Stimulated activated CD8-positive, alpha-beta memory T cell treated with anti-CD3 and anti-CD28 coated beads, Interleukin-7, amount 100 ng/mL, for 48 hours (primary cell): ENCODE measurements at places on chromosomes 2 and 18.
A peak's percentile ranks its signal among the peaks of the same experiment; 100 is the strongest.

DNA sequence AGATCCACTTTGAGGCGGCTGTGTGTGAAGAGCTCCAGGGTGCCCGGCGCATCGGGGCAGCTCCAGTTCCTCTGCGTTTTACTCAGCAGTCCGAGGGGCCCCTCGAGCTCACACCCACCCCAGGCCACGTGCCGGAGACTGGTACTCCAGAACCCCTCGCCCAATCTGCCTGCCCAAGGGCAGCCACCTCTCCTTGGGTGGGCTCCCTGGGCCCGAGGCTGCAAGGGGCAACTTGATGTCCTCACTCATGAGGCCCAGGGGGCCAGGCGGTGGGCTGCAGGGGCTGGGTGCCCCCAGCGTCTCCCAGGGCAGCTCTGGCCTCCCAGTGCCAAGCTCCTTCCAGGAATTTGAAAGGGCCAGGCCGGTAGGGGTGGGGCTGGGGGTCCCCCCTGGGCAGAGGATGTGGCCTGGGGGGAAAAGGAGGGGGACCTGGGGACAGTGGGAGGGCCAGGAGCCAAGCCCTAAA lies 16.7 kb downstream of the RAMP1 start:
- no peak for DNase-seq

GRCh38 chr2:238987352-238987981 lies 139.6 kb downstream of the TWIST2 start:
- DNase-seq = no peak

- no peak for DNase-seq
Measured at GRCh38 chr2:64202206-64202845, 58.1 kb upstream of the PELI1 start.

DNA sequence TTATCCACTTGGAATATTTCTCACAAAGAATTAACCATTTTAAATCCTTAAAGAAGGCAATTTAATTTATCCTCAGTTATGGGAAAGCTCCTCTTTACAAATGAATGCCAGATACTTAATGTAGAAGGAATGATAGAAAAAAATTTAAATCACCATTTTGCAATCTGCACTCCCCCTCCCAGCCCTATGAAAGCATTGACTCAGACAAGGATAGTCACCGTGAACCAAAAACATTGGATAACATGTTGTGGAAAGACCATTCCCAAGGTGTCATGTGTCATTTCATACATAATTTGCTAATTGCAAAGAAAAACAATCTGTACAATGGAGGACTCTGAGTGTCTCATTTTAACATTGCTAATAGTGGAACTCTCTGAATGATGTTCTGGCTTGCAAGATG lies 421.0 kb downstream of the TXNL1 start:
- DNase-seq = no peak

DNA sequence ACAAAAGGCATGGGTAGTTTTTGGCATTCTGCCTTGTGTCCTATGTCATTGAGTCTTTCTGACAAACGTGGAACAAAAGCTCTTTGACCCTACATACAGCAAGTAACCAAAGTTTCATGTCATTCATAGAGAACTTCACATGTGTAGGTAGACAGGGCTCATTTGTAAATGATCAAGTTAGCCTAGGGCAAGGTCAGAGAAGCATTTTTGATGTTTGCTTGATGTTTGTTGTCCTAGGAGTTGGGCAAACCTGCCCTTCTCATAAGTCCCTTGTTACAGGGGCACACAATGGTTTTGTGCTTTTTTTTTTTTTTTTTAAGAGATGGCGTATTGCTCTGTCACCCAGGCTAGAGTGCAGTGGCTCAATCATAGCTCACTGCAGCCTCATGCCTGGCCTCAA lies 83.3 kb upstream of the FAM136A start:
- no peak for DNase-seq

DNA sequence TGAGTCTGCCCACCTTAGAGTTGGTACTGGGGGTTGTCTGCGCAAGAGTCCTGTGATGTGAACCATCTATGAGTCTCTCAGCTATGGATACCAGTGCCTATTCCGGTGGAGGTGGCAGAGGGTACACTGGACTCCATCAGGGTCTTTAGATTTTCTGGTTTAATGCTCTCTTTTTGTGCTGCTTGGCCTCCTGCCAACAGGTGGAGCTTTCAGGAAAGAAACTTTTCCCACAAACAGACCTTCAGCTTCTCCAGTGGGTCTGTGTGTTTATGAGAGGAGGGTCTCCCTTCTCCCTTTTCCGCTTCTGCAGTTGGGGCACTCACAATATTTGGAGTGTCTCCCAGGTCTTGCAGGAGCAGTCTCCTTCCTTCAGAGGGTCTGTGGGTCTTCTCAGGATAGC lies 1721.9 kb upstream of the SLC39A10 start:
- DNase-seq = no peak

GRCh38 chr2:69816923-69817542 lies 12.4 kb upstream of the GMCL1 start:
- DNase-seq = peak; percentile 40

- DNase-seq = no peak
Measured at GRCh38 chr2:42984081-42984480, 191.7 kb upstream of the HAAO start.

- DNase-seq = no peak
Measured at GRCh38 chr2:122249673-122250072, 494.2 kb downstream of the TSN start.

DNA sequence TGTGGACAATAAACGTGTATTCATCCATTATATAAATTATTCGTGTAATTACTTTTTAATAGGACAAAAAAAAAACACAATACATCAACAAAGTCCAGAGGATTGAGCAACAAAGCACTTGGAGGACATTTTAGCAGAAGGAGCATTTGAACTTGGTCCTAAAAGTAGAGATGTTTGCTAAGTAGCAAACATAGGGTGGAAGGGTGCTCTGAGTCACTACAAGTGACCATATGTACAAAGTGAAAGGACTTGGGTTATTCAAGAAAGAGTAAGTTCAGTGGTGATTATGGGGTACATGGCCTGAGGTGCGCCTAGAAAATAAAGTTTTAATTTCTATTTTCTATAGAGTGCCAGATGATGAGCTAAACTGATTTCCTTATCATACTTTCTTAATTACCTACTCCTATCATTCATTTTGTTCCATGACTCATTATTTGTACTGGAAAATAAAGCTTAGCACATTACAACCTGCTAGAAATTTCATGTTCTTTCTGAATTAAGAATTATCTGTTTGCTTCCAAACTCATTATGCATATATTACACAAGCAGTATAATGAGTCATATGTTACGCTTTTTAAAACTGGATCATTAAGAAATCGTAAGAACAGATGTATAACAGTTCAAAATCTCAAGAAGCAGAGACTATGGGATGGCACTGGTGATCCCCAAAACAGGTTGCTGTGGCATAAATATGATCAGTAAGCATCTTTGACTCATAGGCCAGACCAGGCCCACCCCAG lies 13.1 kb upstream of the PPP1R1C start:
- no peak for DNase-seq

GRCh38 chr2:219661197-219661954 lies 33.9 kb downstream of the SLC4A3 start:
- DNase-seq = no peak

GRCh38 chr2:69914950-69915945 lies at the start of gene MXD1:
TSS of gene MXD1 (plus strand) at chr2:69915109. CDS start at chr2:69915331, 222 bp downstream.
- no peak for DNase-seq

- DNase-seq = no peak
Measured at GRCh38 chr2:128198656-128199055, 107.7 kb downstream of the UGGT1 start.

DNA sequence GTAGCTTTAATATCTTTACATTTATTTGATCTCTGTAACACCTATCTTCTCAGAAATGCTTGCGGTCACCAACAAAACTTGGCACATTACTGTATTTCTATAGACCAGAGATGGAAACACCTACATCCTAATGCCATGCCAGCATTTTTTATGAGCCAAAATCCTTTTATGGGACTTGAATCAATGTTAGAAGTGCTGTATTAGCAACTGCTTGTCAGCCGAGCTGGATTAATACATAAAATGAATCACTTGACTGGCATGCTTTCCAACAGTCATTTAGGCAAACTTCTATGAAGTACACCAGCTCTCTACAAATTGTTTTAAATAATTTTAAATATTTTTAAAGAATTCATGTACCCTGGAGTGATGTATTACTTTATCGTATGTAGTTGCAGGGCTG lies 272.9 kb upstream of the NRP2 start:
- DNase-seq = no peak

- DNase-seq = no peak
Measured at GRCh38 chr18:47628240-47628781, 302.1 kb downstream of the SMAD2 start.

DNA sequence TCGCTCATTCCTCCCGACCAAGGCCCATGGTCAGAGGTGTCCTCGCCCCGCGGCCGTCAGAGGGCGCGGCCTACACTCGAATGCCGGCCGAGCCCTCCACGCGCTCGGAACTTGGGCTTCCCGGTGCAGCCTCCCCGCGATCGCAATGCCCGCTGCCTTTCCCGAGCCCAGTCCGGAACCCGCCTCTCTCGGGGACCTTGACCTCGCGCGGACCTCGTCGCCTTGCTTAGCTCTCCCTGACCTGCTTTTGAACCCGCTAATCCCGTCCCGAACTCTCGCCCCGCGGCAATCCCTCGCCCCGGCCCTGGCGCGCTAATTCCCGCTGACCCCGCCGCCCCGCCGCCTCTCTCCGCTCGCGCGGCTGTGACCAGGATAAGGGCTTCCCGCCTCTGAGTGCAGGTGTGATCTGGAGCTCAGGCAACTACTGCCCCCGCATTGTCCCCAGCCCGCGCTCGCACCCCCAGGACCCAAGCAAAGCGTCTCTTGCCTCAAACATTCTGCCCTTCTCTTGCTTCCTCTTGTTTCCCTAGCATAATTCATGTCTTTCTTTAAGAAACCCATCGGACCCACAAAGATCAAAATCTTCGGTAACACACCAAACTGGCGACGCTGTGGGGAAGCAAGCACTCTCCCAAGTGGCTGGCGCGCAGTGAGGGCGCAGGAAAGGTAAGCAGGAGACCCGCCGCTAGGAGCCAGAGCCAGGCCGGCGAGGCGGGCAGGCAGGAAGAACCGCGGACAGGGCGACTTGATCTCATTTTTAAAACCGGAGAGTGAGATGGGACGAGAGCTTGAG lies 46.6 kb upstream of the ATP6V1B1 start:
- no peak for DNase-seq

- no peak for DNase-seq
Measured at GRCh38 chr2:239661334-239662312, 260.8 kb upstream of the HDAC4 start.

DNA sequence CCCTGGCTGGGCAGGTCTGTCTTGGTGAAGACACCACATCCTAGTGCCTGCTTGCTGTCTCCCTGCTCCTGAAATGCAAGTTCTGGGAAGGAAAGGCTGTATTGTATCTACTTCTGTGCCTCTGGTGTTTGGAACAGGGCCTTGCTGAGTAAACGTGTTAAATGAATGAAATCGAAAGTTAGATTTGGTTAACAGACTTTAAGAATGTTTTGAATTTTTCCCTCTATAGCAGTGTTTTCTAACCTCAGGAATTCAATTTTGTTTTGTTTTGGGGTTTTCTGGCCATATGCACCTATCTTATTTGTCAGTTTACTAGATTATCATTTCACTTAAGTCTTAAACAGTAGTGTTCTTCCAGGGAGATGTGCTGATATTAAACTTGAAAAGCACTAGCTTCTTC lies 20.7 kb downstream of the FARP2 start:
- no peak for DNase-seq

- no peak for DNase-seq
Measured at GRCh38 chr2:202084265-202084664, 11.2 kb downstream of the KIAA2012 start.

GRCh38 chr2:36513661-36514060 lies 84.3 kb downstream of the FEZ2 start:
- no peak for DNase-seq

DNA sequence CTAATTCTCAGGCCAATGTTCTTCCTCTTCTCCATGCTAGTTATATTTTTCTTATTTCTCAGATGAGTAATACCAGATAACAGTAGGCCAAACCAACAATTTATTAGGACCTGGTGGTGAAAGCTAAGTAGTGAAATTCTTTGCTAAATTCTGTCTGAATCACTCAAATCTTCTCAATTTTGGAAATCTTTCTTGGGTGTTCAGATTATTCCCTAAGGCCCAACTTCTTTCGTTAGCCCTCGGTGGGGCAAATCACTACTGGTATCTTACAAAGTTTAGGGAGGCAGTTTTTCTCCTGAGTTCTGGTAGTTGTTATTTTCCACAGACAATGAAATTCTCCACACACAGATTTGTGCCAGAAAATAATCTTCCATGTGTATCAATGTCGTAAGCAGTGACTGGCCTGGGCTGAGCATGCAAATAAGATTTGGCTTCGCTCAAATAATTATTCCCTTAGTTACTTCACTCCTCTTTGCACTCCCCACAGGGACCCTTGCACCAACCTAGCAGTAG lies 443.5 kb upstream of the SLC14A2 start:
- DNase-seq = no peak

- DNase-seq = no peak
Measured at GRCh38 chr2:161905389-161906046, 168.5 kb downstream of the DPP4 start.

GRCh38 chr2:20080428-20080827 lies 29.0 kb upstream of the LAPTM4A start:
- no peak for DNase-seq

- no peak for DNase-seq
Measured at GRCh38 chr2:18456026-18456425, 104.4 kb downstream of the RDH14 start.

DNA sequence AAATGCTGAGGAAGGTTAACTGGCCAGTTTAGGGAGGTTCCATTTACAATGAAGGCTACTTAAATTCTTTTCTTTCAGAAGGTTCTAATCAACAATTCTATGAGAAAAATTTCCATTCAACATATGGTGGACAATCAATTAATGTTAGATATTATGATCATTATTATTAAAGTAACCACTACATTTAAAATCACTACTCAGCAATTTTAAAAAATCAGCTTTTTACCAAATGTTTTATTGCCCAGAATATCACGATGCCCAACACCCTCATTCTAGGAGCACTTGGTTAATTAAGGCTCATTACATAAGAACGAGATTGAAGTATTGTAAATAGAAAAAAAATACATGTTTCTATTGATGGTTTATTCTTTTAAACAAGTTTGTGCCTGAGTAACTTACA lies 396.1 kb downstream of the NRXN1 start:
- no peak for DNase-seq

DNA sequence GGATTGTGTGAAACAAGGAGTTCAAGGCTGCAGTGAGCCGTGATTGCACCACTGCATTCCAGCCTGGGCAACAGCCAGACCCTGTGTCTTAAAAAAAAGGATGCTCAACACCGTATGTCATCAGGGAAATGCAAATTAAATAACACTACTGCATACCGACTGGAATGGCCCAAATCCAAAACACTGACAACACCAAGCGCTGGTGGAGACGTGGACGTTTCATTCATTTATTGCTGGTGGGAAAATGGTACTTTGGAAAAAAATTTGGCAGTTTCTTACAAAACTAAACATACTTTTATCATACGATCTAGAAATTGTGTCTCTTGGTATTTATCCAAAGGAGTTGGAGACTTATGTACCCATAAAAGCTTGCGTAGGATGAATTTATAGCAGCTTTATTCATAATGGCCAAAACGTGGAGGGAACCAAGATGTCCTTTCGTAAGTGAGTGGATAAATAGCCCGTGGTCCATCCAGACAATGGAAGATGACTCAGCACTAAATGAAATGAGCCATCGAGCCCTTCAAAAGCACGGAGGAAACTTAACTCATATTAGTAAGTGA lies 24.2 kb downstream of the NEU4 start:
- DNase-seq = no peak

- DNase-seq = no peak
Measured at GRCh38 chr2:111909079-111909478, 10.7 kb downstream of the MERTK start.
